ENCODE measurements at places on chromosomes 4 and X.

DNA sequence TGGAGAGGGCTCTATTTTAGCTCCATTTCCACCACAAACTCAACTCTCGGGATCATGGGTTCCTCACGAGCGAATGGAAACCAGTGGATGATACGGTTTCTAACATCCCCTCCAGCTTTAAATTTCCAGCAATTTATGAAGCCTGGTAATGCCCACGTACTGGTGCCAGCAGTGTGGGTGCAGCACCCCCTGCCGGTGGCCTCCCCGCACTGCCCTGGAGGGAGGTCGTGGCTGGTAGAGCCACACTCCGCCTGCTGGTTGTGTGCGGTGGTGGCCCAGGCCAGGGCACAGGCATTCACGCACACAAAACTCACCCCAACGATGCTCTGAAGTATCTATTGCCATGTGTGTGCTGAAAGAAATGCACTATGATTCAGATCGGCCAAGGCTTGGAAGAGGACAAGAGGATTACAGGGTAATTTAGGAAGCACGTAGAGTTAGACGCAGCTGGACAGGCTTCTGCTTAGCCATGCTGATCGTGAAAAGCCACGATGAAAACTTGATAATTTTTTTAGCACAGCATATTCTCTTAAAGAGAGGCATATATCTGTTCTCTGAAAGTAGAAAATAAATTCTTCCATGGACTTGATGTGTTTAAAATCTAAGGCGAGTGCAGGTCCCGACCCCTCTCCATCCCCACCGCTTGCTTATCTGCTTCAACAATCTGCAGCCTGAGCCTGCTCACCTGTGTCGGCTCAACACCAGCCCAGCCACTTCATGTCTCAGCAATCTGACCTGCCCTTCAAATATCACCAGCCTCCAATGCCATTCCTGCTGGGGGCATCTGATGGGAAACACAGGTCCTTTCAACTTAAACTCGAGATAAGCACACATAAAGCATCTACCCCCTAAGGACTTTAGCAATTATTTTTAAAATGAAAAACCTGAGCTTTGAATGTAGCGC is 59.1 kb downstream of the SCD5 start:
- peak; percentile 54 for DNase-seq

GRCh38 chrX:79592259-79592658 is 225.1 kb upstream of the ITM2A start:
- no peak for DNase-seq

- DNase-seq = peak; percentile 56
These were observed 165.3 kb upstream of the GPC4 start for GRCh38 chrX:133580625-133581024.

DNA sequence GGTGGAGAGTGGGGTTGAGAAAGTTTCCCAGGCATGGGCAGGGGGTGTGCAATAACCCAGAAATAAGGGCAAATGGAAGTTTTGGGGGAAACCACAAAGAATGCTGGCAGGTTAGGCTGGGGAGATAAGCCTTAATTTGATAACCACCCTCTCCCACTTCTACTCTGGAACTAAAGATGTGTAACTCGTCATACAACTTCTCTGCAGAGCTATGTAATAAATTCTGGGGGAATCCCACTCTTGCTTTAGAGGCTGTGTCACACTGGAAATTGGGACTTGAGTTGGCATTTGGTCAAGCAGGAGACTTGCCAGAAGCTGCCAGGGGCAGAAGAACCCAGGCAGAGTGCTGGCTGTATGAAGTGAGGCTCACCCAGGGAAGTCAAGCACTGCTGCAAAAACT is 170.9 kb upstream of the CPEB2 start:
- DNase-seq = no peak

DNA sequence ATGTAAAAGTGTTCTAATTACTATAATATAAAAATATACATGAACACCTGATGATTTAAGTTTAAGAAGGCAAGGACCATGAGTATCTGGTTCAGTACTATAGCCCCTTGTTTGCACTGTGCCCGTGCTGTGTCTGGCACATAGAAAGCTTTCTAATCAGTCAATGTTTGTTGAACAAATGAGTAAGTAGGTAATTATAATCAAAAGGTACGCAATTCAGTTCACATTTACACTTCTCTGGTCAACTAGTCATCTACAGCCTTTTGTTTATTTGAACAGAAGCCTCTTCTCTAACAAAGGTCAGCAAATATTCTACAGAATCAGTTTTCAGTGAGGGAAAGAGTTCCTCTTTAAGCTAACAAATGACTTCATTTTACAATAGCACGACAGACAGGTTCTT is 523.3 kb downstream of the SMARCA1 start:
- DNase-seq = no peak

GRCh38 chr4:22521240-22521639 is 5.4 kb upstream of the ADGRA3 start:
- no peak for DNase-seq

GRCh38 chrX:114611018-114611619 is 27.2 kb downstream of the HTR2C start:
- DNase-seq = peak; percentile 32

DNA sequence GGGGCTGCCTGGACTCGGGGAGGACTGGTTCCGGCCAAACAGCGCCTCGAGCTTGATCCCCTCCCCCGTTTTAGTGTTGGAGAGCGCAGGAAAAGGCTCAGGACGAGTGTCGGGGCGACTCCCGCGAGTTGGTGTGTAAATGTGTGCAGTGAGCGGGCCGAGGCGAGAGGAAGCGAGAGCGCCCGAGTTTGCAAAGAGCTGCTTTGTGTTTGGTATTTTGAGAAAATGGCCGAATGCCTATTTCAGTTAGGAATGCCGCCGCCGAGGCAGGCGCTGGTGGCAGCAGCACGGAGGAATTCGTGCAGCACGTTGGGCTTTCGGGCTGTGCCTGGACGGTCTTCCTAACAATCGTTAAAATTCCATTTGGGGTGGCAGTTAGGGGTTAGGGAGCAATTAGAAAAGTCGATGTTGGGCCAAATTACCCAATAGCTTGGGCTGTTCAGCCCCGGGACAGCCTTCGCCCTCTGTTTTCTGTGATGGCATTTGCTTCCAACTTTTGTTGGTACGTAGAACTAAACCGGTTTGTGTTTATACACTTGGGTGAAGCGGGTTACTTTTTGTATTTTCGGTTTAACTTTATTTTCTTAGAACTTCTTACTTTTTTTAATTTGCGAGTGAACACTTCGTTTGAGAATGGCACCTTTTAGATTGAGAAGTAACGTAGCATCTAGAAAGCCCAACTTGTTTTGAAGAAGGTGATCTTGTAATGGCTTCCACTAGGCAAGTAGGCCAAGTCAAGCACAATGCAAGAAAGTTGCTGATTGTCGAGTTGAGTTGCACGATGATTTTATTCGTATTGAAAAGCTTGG is 1.6 kb downstream of the REST start:
- peak; percentile 56 for DNase-seq

- DNase-seq = no peak
These were observed 451.1 kb downstream of the PPARGC1A start for GRCh38 chr4:23438764-23439163.

GRCh38 chr4:61202638-61203435 is 2.7 kb downstream of the ADGRL3 start:
- no peak for DNase-seq
